ENCODE measurements at places on chromosomes 7 and 10.

DNA sequence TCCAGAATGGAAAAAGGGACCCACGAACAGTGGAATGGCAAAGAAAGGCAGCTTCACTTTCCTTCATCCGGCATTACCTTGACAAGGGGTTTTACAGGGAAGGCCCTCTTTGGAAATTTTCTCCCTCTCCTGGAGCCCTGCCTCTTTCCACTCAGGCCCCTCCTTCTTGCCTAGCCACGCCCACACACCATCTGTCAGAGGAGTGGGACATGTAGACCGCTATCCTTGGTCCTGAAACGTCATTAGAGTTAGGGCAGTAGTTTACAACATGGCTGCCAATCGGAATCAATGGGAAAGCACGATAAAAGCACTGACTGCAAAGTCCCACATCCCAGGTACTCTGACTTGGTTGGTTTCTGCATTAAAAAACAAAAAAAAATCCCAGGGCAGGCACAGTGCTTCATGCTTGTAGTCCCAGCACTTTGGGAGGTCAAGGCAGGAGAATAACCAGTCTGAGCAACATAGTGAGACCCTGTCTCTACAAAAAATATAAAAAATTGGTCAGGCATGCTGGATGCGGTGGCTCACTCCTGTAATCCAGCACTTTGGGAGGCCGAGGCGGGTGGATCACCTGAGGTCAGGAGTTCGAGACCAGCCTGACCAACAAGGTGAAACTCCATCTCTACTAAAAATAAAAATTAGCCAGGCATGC, 96.4 kb downstream of the MARCHF5 start:
- DNase-seq, result no peak

DNA sequence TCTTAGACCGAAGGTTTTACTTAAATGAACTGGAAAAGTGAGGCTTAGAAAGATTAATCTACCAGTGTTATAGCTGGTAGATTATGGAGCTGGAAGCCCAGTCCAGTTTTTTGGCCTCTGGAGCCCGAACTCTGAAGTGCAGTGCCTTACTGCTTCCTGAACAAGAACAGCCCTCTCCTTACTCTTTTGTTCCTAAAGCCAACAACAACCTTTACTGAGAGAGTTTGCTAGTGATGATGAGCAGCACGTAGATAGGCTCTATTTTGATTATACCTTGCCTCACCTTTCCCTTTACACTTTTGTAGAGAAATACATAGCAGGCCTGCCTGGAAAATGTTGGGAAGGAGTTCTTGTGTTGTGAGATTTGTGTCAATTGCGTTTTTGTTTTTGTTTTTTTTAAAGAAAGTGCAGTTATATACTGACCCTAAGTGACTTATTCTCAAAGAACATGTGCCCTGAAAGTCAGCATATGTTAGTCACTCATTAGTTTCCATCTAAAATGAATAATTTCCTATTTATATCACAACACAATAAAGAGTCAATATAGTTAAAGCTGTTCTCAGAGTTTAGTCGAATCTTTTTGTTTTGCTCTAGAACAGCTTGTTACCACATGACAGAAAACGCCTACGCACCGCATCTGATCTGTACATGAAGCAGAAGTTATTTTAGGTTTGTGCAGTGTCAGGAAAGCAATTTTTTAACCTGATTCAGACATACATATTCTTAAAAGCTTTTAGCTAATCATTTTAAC, 33.0 kb downstream of the PLEKHA1 start:
- DNase-seq, result no peak

DNA sequence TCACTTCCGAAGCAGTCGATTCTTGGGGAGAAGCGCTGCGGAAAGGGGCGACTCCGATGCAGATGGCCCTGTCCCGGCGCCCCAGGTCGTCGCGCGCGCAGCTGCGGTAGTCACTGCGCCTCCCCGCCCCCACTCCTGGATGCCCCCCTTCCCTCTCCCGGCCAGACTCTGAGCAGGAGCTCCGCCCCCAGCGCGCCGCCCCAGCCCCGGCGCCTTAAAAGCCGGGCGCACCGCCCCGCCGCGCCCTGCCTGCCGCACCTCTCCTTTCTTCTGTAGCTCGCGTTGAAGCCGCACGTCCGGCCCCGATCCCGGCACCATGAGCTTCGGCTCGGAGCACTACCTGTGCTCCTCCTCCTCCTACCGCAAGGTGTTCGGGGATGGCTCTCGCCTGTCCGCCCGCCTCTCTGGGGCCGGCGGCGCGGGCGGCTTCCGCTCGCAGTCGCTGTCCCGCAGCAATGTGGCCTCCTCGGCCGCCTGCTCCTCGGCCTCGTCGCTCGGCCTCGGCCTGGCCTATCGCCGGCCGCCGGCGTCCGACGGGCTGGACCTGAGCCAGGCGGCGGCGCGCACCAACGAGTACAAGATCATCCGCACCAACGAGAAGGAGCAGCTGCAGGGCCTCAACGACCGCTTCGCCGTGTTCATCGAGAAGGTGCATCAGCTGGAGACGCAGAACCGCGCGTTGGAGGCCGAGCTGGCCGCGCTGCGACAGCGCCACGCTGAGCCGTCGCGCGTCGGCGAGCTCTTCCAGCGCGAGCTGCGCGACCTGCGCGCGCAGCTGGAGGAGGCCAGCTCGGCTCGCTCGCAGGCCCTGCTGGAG, at the start of gene INA:
Gene INA, plus strand, starts transcription at position 243 of the 817 bp plus-strand sequence. Its CDS starts 74 bp downstream, at position 317.
- DNase-seq, result no peak

DNA sequence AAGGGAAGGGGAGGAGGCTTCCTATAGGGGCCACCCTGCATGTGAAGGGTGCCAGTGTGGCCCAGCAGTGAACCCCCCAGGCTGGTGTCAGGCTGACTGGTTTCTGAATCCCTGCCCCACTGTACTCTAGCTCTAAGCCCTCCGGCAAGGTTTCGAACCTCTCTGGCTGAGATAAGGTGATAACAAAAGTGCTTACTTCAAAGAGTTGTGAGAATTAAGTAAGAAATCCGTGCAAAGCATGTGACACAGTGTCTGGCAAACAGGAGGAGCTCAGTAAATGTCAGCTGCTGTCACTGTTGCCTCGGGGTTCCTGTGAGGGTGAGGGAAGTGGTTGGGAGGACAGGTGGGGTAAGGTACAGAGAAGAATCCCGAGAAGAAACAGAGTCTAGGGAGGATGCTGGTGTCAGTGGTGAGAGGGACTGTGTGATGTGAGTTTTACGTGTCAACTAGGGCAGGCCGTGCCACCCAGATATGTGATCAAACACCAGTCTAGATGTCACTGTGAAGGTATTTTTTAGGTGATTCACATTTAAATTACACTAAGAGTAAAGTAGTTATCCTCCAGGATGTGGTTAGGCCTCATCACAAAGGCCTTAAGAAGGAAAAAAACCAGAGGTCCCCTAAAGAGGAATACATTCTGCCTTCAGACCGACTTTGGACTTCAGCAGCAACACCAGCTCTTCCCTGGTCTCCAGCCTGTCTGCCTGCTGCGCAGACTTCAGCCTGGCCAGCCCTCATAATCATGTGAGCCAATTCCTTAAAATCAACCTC, 64.4 kb downstream of the BPGM start:
- DNase-seq, result no peak

- no peak for DNase-seq
Measured at GRCh38 chr7:46512891-46513413, 591.9 kb upstream of the IGFBP3 start.

DNA sequence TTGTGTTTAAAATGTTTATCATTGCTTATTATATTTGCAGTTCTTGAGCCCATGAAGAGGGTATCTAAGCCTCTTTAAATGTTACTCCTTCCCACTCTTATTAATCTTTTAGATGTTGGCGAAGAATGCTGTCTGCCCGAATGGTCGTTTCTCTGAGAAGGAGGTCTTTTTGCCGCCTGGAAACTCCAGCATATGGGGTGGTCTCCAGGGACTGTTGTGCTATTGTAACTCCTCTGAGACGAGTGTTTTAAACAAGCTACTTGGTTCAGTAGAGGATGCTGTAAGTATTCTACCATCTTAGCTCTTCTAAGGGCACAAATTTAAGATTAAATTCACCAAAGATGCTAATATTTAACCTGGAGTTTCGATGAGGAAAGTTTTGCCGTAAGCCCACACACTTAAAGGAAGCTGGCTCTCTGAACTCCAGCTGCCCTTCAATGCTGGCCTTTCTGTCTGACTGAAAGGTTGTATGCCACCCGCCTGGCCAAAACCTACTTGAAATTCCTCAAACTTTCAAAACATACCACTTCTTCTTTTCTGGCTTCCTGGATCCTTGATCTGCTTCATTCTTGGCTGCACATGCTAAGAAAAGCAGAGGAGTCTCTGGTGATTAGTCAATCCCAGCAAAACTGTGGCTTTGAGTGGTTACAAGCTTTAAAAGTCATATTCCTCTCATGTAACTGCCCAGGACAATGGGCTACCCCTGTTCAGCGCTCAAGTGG, 74.7 kb downstream of the ABCA13 start:
- peak; percentile 52 for DNase-seq

DNA sequence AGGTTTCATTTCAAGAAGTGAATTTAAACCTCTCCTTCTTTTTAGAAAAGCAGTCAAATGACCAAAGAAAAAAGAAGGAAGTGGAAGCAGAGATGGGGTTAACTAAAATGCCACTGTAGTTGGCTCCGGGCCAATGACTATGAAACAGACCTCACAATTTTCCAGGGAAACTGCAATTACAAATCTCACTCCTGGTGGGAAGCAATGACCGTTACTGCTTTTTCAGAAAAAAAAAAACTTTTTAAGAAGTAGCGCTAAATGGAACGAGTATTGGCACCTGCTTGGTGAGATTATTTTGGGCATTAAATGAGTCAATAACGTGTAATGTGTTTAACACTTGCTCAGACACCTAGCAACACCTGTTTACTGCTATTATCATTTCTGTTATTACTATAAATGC, 1.2 kb downstream of the SFRP4 start:
- no peak for DNase-seq

DNA sequence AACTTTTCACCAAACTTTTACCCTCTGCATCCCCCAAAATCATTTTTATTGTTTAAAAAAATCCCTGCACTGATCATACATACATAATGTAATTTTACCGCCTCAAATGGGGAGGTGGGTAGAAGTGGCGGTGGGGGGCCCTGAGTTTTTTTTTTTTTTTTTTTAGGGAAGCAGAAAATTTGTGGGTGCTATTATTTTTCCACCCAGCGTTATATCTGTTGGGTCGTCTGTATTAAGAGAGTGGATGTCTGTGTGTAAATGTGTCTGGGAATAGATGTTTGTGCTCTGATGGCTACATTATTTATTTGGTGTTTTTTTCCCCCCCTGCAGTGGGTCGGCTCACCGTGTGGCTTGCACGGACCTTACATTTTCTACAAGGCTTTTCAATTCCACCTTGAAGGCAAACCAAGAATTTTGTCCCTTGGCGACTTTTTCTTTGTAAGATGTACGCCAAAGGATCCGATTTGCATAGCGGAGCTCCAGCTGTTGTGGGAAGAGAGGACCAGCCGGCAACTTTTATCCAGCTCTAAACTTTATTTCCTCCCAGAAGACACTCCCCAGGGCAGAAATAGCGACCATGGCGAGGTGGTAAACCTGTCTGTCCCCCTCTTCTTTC, 438 bp downstream of the ARID5B start:
- no peak for DNase-seq

DNA sequence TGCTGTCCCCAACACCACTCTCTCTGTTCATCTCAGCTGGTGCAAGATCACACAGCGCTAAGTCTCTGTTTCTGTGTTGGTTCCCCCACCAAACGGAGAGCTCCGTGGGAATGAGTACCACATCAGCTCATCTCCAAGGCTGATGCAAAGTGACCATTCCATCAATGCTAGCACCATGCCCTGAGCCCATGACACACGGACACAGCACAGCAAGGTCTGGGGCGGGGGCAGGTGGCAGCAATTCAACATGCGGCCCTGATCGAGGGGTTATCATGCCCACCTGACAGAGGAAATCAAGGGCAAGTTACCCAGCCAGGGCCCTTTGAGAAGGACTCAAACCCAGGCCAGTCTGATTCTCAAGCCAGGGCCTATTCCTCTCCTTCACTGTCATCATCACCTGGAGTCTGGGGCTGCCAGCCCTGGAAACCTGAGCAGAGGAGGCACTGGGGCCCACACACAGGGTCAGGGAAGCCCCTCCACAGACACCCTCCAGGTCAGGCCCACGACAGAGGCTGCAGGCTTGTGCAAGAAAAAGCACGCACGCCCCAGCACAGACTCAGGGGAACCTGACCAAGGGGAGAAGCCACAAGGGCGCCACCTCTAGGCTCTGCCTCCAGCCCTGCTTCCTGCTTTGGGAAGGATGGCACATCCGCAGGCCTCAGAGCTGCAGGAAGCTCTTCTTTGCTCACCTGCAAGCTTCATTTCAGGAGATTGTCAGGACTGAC, 74.8 kb downstream of the GRID1 start:
- DNase-seq, result no peak

GRCh38 chr7:95470452-95470851, 15.3 kb upstream of the ASB4 start:
- DNase-seq, result no peak

DNA sequence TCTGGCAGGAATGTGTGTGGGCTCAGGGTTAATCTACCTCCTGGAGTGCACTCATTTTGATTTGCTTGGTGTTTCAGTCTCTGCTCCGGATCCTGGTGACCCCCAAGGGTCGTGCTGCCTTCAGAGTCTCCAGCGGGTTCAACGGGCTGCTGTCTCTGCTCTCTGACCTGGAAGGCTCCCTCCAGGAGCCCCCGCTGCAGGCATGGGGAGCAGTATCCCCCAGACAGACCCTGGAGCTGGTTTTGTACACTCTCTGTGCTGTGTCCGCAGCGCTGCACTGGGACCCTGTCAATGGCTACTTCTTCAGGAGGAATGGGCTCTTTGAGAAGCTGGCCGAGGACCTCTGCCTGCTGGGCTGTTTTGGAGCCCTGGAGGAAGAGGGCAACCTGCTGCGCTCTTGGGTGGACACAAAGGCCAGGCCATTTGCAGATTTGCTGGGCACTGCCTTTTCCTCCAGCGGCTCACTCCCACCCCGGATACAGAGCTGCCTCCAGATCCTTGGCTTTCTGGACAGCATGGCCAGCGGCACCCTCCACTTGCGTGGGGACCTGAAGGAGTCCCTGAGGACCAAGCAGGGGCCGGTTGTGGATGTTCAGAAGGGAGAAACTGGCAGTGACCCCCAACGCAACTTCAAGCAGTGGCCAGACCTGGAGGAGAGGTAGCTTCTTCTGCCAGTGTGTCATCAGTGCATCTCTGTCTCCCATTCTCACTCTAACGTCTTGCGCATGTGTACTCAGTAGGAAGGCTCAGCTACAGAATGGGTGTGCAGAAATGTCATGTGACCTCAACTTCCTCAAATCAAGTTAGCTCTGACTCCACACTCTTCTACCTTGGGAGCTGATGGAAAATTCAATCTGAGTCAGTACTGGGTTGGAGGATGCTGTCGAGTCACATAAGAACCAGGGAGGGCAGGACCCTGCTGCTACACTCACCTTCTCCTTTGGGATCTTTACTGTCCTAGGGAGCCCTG, 58.5 kb downstream of the WDFY4 start:
- DNase-seq, result peak; percentile 54

DNA sequence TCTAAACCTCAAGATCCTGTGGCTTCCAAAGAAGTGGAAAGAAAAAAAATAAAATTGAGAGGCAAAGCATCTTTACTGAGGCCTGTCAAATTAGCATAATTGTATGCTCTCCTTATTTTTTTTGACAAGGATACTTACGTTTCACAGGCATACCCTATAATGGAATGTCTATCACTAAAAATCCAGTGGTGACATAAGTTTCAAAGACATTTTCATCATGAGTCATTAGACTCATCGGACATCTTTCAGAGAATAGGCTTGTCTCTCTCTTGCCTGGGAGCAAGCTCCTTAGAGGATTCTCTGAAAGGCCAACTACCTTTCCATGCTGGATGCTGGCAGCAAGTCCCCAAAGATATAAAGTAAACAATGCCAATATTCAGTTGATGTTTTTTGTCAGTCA, 380.7 kb upstream of the STEAP1 start:
- DNase-seq, result no peak

GRCh38 chr10:48973065-48973464, 33.4 kb upstream of the LRRC18 start:
- DNase-seq, result no peak
